ENCODE measurements at places on chromosomes 2 and 18.

DNA sequence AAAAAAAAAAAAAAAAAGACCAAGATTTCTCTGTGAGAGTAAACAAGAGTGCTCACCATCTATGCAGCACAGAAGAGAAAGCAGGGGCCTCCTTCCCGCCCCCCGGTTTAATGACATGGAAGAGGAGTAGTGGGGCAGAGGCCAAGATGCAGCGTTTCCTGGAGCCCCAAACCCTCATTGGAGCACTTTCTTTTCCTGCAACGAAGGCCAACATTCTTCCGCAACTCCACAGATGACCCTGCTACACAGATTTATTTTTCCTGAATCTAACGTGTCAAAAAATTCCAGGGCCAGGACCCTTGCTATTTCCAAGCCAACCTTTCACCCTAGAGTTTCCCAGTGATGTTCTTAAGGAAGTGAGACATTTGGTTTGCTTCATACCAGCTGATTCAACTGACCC, 189.6 kb downstream of the MIB1 start:
- DNase-seq, result no peak

GRCh38 chr18:32333781-32334180, 136.9 kb downstream of the GAREM1 start:
- no peak for DNase-seq

DNA sequence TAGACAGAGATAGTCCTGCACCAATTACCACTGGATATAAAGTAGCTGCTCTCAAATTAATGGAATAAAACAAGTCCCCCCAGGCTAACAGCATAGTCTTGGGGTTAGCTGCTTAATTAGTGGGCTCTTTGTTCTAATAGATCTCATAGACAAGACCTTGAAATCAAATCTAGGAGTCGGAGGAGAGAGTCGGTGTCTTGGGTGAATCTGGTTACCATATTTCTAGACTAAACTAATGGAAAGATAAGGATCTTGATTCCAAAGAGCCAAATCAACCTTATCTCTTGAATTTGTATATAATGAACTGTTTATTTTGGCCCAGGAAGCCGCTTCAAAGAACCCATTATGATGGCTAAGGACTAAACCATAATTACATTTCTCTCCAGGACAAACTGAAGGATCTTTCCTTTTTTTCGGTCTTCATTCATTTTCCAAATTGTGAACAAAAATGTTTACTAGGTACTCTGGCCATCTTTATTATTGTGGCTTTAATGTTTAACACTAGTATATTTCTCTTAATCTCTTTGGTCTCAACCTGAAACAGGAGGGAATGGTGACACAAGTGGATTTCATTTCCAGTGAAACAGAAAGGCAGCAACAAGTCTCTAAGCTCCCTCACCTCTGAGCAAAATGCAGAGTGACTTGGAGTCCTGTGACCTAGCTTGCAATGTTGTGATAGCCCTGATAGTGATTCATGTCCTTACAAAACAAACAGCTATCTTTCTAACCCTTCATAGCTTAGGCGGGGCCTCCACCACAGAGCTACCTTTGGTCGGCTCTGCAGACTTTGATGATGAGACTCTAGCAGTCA, 137.9 kb upstream of the PARD3B start:
- no peak for DNase-seq

GRCh38 chr2:63189026-63189425, 138.4 kb downstream of the OTX1 start:
- DNase-seq, result no peak

DNA sequence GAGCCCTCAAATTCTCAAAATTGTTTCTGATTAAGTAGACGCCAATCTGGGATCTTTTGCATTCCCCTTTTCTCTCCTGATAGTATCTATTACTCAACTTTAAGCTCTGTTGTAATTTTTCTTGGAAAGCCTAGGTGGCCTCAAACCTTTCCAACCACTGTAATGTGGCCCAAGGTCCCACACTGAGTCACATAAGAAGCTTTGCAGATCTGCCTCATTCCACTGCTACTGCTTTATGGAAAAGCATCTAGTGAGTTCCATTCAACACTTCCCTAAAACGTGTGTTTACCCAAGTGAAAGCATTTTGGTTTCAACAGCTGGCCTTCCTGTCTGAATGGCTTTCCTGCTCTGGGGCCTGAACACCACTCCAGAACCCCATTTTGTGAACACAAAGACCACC, 493.6 kb upstream of the SPHKAP start:
- DNase-seq, result no peak

GRCh38 chr2:188449561-188449960, 157.9 kb downstream of the GULP1 start:
- DNase-seq, result no peak

GRCh38 chr2:152343426-152343825, 8.5 kb downstream of the FMNL2 start:
- no peak for DNase-seq

DNA sequence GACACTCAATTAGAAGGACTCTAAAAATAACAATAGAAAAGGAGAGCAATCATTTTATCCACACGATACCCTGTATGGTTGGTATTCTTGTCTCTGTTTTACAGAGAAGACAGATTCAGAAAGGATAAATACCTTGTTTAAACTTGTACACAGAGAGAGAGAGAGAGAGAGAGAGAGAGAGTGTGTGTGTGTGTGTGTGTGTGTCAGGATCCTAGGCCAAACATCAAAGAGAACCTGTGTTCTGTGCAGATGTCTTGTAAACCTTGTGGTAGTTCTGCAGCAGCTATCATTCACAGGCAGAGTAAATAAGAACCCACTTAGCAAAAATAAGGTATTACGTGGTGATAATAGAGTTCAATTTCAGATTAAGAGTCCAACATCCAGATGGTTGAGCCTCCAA, 4.3 kb upstream of the CRIM1 start:
- DNase-seq, result no peak

GRCh38 chr18:24180048-24180447, 41.2 kb downstream of the CABYR start:
- DNase-seq, result no peak

DNA sequence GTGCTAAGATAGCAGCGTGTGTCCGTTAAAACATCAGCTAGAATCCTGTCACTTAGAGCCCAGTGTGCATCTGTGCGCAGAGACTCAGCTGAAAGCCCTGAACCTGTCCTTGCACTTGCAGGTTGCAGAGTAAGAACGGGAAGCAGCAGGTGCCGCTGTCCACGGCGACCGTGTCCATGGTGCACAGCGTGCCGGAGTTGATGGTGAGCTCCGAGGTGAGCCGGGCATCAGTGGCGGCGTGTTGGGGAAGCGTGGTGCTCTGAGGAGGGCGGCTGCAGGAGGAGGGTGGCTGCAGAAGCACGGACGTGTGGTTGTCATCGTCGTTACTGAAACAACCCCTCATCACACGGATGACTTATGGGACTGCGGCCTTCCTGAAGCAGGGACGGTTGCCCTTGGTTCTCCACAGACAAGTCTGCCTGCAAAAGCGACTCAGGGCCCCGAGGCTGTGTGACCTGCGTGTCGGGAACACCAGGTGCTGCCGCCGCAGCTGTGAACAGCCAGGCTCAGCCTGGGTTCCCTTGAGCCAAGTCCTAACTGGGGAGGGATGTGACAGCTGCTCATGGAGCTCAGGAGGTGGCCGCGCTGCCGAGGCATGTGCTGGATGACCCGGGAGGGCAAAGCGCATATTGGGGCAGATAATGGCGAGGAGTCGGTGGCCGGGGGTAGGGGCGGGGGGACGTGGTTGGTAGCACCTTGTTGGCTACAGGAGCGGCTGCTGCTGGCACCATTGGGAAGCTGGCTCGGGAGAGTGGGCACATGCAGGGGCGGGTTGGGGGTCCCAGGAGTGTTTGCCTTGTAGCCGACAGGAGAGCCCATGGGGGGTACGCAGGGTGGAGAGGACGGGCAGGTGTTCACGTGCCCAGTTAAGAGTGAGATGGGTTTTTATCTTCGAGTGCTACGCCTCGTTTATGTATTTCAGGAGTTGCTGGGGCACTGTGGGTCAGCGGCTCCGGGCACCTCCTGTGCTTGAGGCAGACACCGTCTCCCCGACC, 16.6 kb downstream of the CTDP1 start:
- no peak for DNase-seq

DNA sequence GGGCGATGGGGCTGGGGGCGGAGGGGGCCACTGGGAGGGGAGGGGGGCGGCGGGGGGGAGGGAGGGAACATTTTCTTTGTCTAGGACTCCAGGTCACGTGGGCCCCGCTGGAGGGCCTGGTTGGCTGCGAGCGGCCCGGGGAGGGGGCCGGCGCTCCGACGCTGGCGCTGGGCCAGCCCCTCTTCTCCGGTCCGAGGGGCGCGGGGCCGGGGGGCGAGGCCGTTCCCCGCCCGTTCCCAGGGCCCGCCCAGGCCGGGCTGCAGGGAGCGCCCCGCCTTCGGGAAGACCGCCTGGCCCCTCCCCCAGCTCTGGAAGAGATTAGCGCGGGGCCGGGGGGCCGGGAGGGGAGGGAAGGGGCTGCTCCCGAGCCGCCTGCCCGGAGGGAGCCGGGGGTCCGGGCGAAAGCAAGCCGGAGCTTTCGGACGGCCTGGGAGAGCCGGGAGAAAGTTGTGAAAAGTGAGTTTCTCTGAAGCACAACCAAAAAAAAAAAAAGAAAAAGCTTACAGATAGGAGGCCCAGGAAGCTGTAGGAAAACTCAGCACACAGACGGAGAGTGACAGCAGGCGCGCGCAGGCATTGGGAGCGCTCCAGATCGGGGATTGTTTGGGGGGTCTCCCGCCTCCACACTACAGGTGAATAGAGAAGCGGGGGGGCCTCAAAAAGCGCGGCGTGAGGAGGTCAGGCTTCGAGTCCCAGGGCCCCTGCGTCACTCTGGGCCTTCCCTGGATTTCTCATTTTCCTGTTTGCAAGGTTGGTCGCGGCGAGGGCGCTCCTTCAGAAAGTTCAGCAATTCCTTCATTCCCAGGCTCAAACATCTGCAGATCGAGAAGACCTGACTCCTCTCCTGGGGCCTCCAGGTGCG, 84.1 kb upstream of the POMC start:
- DNase-seq, result peak; percentile 52

DNA sequence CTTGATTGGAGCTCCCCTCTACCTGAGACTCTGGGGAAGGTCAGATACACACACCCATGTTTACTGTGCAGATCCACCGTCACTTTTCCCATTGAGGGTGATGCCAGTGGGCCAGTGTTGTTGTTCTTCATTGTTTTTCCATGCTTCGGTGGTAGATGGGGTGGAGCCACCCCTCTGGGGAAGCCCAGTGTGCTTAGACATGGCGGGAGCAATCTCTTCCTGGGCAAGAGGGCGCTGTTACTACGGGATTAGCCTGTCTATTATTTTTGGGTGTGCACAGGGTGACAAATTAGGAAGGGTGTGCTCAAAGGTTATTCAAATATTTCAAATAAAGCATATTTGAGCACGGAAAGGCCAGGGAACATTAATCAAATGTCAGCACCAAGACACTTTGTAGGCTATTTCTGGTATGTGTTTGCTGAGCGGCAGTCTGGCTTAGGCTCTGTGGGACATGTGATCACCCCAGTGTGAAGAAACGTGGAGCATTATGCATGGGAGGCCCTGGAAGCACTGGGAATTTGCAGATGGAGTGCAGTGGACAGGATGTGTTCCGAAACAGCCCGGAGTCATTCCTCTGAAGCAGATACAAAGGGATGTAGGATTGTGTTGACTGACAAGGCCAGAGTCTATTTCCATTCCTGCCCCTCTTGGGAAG, 34.8 kb upstream of the SMIM21 start:
- DNase-seq, result no peak

DNA sequence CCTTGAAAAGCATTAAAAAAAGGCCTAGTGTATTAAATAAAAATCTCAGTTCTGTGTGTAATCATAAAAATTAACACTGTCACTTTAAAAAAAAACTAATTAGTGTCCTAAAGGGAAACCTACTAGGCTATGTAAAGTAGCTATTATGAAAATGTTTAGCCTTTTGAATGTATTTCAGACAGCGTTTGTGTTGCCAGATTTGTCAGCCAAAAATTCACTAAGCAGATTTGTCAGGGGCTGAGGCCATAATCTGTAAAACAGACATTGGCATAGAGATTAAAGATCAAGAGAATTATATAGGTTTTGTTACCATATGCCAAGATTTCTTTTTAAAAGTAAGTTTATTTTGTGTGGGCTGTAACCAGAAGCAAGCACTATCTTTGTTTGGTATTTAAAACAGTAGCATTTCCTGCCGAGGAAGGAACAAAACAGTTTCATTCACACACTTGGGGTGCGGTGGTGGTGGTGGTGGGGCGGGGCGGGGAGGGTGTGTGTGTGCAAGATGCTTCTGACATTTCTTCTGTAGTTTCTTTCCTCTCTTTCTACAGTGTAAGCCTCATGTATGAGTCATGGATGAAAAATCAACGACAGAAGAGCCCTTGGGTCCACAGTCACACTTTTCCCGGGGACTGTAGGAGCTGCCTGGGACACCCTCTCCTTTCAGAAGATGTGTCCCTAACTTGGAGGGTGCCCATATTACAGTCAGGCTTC, 328.5 kb upstream of the FANCL start:
- no peak for DNase-seq

DNA sequence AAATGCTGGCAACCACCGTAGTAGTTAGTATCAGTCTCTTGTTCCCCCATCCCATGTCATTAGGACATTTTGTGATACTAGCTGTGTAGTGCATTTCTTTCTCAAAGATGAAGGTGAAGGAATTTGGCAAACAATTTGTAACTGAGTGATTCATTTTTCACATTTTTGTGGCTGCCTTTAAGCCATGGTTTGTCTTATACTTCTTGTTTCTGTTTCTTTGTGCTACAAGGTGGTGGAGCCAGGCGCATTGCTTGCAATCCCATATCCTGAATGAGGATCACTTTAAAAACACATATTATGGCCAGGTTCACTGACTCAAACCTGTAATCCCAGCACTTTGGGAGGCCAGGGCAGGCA, 40.6 kb downstream of the GPD2 start:
- DNase-seq, result no peak

DNA sequence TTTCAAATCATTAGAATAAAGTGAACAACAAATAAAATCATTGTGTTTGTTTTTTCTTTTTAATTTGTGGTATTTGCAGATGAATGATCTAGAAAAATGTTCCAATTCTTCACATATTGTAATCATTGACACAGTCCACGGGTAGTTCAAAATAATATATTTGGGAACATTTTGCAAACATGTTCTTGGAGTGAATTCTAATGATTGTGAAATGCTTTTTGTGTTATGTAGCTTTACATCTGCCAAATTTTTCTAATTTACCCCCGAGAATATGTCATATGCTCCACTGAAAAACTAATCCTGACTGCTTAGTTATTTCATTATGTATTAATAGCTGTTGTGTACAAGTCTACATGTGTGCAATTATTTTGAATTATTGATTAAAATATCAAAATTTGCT, 1468.4 kb upstream of the NXPH2 start:
- no peak for DNase-seq

- DNase-seq, result no peak
These were observed 144.1 kb upstream of the MGAT5 start for GRCh38 chr2:134109725-134110124.

Data from T follicular helper cell (primary cell).